ACHN (cell line): ENCODE measurements at places on chromosomes 3 and 15.

- DNase-seq: no peak
These were observed 24.2 kb upstream of the ZPLD1 start for GRCh38 chr3:102410616-102411015.

DNA sequence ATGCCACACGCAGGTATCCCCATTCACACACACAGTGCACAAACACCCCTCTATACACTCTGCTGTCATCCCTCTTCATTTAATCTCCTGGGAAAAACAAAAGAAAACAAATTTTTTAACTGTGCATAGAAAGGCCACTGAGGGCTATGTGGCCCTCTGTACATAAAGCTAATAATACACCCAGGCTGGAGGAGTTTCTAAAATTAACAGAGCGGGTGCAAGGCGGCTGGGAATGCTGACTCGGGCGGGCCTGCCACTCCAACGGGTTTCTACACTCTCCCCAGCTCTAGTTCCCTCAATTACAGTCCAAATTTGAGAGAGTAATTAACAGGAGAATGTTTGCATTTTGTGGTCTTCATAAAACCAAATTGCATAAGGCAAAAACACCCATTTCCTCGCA lies 23.1 kb downstream of the HCN4 start:
- no peak for DNase-seq

GRCh38 chr15:51251556-51251955 lies 86.8 kb downstream of the CYP19A1 start:
- DNase-seq: no peak

DNA sequence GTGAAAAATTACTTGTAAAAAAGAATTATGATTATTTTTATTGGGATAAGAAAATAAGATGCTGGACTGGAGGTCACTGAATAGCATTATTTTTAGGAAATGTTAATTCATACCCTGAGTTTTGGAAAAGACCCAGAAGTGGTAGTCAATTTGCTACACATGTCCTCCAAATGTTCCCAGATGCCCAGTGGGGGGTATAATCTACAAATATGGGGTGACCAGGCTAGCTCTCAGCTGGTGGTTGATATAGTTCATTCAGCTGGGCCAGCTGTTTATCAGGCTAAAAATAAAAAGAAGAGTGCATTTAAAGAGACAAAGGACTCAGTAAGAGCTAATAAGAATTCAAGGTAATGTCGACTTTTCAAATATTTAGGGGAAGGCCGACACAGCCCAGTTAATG lies 402.0 kb upstream of the GOLIM4 start:
- DNase-seq: no peak

DNA sequence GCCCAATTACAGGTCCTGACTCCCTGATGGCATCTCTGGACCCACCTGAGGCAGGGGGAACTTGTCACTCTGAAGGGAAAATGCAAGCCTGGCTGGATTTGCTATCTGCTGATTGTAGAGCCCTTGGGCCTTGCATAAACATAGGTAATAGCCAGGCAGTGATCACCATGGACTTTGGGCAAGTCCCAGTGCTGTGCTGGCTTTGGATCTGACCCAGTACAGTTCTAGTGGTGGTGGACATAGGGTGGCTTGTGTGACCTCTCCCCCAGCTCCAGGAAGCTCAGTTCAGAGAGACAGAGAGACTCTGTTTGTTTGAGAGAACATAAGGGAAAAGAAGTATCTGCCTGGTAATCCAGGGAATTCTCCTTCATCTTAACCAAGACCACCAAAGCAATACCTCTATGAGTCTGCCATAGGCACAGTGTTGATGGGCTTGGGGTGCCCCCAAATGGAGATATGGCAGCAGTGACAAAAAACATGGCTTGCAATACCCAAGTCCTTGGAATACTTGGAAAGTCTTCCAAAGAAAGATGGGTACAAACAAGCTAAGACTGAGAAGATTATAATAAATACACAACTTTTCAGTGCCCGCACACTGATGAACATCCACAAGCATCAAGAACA lies 348.5 kb downstream of the PYDC2 start:
- peak; percentile 26 for DNase-seq

GRCh38 chr15:66880380-66881155 lies 178.5 kb downstream of the SMAD6 start:
- no peak for DNase-seq

- DNase-seq: no peak
These were observed 358.8 kb downstream of the GAP43 start for GRCh38 chr3:115982108-115982507.

- DNase-seq: peak; percentile 70
These were observed 165.2 kb upstream of the UMPS start for GRCh38 chr3:124565013-124565412.

GRCh38 chr15:79206940-79207339 lies 75.6 kb upstream of the ANKRD34C start:
- no peak for DNase-seq

DNA sequence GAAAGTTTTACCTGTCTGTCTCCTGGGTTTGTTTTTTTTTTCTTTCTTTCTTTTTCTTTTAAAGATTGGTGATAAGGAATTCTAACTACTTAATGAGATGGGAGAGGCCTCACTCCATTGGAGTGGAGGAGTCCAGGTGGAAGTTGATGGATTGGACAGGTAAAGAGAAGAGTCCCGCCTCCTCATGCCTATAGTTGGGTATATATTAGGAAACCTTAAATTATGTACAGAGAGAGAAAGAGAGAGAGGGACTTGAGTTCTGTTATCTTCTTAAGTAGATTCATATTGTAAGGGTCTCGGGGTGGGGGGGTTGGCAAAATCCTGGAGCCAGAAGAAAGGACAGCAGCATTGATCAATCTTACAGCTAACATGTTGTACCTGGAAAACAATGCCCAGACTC lies 158.2 kb downstream of the TP63 start:
- DNase-seq: no peak
